ENCODE measurements at places on chromosomes 1 and 21.

DNA sequence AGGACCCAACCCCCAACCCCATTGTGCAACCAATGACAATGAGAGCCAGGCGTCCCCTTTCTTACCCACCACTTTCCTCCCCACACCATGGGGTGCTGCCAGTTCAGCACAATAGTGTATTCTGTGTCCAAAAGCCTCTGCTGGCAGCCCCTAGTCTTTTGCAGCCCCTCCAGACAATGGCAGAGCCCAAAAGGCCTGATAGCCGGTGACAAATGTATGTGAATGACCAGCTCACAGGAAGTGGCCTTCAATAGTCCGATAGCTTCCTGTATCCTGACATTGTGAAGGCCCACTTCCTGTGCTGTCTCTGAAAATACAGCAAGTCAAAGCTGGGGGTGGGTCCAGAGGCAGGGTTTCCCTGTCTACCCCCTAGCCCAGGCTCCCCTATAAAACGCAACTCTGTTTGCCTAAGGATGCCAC lies 16.6 kb downstream of the SMIM12 start:
- DNase-seq: no peak

DNA sequence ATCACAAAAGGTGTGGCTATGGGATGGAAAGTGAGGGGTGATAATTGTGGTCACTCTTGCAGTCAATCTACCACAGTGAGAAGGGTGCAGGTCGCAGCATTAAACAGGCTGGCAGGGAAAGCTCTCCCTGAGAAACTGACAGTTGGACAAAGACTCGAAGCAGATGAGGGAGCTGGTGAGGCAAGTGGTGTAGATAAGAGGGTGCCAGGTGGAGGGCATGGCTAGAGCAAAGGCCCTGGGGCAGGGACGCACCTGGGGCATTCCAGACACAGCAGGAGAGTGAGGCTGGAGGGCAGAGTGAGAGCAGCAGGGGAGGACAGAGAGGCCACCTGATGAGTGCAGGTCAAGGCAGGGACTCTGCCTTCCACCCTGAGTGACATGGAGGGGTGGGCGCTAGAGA lies 264.8 kb downstream of the PRDM2 start:
- DNase-seq: no peak

- no peak for DNase-seq
Measured at GRCh38 chr1:180907313-180908055, 5.2 kb upstream of the KIAA1614 start.

DNA sequence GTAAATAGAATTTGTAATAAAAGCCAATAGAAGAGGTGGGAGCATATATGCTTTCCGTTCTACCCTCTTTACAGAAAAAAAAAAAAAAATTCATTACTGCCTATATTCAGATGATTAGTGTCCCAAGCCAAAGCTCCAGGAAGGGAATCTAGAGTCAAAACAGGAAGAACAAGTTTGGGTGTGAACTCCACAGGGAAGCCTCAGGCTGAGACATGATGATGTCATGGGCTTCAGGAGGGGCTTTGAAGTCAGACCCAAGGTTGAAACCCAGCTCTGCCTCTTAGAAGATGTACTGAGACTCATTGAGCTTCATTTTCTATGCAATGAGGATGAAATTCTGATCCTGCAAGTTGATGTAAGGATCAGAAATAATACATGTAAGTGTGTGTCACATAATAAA lies 250.0 kb upstream of the ADGRL2 start:
- no peak for DNase-seq

DNA sequence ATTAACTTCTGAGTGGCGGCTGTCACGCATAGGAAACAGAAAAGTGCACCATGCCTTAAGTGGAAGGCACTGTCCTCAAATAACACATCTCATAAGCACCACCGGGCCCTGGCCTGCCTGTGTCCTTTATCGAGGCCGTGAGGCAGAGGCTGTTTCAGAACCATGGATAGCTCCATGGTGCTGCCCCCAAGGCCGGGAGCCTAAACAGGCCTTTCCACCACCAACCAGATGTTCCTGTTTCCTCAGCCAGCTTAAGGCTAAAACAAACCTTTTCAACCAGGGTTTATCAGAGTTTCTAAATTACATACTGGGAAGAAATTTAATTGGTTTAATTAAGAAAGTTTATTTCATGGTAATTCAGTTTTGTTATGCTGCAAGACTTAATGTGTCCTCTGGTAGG lies 114.4 kb downstream of the DMRTA2 start:
- DNase-seq: no peak

DNA sequence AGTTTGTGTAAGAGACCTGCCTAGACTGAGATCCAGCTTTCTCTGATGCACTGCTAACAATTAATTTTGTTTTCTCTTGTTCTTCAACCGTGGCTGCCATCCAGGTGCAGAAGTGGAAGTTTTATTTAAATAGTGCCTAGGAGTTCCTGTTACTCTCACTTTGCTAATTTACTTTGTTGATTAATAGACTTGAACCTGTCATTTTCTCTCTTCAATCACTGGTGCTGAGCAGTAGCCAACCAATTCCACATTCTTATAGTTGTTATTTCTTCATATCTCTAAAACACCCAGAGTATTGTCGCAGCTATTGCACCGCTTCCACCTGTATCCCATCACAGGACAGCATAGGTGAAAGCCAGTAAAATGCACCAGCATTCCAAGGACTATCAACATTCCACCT lies 157.2 kb downstream of the PDE4B start:
- no peak for DNase-seq

GRCh38 chr1:36971852-36972618 lies 62.3 kb downstream of the GRIK3 start:
- no peak for DNase-seq

- no peak for DNase-seq
Measured at GRCh38 chr1:222833356-222833876, 18.6 kb downstream of the DISP1 start.

GRCh38 chr1:213984387-213985208 lies 3.2 kb upstream of the PROX1 start:
- DNase-seq: no peak

DNA sequence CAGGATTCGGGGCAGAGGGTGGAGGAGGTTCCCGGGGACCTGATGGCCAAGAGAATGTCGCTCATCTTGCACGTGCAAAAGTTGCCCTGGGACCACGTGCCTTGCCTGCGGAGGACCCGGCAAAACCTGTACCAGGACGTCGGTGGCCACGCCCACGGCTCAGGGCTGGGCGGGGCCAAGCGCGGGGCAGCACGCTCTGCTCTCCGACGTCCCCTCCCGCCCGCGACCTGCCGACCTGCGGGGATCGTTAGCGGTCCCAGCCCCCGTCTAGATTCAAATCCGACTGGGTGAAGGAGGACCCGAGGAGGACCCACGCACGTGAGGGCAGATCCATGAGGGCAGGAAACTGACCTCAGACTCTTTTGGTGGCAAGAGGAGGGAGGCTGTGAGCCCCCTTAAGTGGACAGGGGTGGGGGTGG lies at the start of gene C1orf167:
C1orf167 (plus strand) TSS at position 206 of the 419 bp plus-strand sequence. CDS start 2,208 bp downstream, outside the sequence.
- no peak for DNase-seq

DNA sequence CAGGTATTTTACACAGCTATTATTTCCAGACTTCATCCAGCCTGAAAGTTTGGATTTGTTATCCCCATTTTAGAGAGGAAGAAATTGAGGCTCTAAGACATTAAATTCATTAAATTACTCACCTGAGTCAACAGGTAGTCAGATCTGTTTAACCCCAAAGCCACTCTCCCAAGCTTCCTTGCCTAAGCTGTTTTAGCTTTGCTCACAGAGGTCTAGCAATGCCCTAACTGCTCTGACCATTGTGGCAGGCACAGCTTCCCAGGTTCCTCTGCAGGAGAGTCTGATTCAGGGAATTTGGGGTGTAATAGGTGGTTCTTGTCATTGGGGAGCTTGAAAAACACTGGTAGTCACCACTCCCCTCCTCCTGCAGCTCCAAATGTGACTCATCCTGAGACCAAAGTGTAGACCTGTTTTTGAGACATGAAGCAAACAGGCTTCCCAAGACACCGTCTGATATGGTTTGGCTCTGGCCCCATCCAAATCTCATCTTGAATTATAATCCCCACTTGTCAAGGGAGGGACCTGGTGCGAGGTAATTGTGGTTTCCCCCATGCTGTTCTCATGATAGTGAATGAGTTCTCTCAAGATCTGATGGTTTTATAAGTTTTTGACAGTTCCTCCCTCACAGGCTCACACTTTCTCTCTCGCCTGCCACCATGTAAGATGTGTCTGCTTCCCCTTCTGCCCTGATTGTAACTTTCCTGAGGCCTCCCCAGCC lies 142.8 kb upstream of the DNAH14 start:
- no peak for DNase-seq

- DNase-seq: peak; percentile 19
Measured at GRCh38 chr1:119675349-119676345, 27.6 kb upstream of the ZNF697 start.

- DNase-seq: peak; percentile 73
Measured at GRCh38 chr1:159945483-159946241, at the start of gene IGSF9. IGSF9 (minus strand) TSS chr1:159945613; CDS start chr1:159943454, 2,159 bp downstream.

- DNase-seq: no peak
Measured at GRCh38 chr1:18564676-18565075, 66.0 kb upstream of the PAX7 start.

- peak; percentile 84 for DNase-seq
Measured at GRCh38 chr1:205286335-205286950, 35.1 kb downstream of the NUAK2 start.

GRCh38 chr21:39185157-39185556 lies 1.9 kb upstream of the PSMG1 start:
- DNase-seq: no peak

- peak; percentile 32 for DNase-seq
Measured at GRCh38 chr1:19411612-19412011, 73.7 kb downstream of the CAPZB start.

DNA sequence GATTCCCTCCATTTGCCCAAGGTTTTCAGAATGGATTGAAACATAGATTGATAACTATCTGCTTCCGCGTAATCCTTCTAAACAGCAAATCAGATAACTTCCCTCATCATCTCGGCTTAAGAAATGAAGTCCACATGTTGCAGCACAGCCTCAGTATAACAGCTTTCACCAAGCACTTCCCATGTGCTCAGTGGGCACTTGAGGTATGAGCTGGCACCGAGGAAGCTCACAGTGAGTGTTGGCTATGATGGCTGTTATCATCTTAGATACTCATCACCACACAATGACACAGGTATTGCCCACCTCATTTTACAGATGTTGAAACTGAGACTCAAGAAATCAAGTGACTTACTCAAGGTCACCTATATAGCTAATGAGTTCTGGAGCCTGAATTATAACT lies 43.2 kb downstream of the RCSD1 start:
- no peak for DNase-seq

GRCh38 chr1:94721240-94721639 lies 98.9 kb upstream of the SLC44A3 start:
- DNase-seq: peak; percentile 41

DNA sequence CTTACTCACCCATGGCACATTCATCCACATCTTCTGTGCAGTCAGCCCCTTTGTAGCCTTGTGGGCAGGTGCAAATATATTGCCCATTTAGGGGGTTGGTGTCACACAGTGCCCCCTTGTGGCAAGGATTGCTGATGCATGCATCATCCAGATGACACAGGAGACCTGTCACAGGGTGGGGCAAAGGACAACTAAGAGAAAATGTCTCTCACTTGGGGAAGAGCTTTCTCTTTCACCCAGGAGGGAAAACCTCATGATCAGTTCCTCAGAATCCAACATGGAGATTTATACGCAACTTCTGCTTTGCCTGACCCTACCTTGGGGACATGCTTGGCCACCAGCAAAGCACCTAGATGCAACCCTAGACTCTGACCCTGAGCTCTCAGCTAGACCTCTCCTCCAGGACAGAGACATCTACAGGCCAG lies 71.8 kb upstream of the ADAM30 start:
- peak; percentile 20 for DNase-seq

- no peak for DNase-seq
Measured at GRCh38 chr21:25330266-25330665, 277.0 kb downstream of the MRPL39 start.

GRCh38 chr1:225930566-225930965 lies 6.5 kb upstream of the PYCR2 start:
- DNase-seq: no peak

DNA sequence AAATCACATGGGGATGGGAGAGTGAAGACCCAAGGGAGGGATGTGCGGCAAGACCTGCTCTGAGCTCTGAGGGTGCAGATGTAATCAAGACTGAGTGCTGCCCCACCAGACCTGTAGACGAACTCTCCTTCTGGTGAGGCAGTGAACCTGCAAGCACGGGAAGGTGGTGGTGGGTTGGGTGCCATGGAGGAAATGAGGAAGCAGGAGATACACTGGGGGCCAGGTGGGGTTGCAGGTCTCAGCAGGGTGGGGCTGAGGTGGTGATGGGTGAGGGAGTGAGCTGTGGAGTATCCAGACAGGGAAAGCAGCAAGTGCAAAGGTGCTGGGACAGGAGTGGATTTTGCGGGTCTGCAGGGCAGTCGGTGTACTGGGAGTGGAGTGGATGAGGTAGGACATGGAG lies 102.3 kb downstream of the KCNJ15 start:
- no peak for DNase-seq

DNA sequence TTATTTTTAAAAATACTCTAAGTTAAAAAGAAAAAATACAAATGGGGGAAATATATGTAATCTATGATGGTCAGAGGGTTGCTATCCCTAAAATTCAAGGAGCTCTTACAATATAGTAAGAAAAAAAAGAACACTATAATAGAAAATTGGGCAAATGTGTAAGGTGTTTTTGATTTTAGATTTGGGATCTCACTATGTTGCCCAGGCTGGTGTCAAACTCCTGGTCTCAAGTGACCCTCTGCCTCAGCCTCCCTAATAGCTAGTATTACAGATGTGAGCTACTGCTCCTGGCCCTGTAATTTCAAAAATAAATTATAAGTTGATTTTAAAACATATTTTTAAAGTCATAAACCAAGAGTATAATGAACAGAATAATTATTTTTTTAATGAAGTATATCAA lies 45.9 kb downstream of the CDC42BPA start:
- DNase-seq: no peak

- no peak for DNase-seq
Measured at GRCh38 chr1:99069146-99069545, 64.5 kb upstream of the PLPPR5 start.

DNA sequence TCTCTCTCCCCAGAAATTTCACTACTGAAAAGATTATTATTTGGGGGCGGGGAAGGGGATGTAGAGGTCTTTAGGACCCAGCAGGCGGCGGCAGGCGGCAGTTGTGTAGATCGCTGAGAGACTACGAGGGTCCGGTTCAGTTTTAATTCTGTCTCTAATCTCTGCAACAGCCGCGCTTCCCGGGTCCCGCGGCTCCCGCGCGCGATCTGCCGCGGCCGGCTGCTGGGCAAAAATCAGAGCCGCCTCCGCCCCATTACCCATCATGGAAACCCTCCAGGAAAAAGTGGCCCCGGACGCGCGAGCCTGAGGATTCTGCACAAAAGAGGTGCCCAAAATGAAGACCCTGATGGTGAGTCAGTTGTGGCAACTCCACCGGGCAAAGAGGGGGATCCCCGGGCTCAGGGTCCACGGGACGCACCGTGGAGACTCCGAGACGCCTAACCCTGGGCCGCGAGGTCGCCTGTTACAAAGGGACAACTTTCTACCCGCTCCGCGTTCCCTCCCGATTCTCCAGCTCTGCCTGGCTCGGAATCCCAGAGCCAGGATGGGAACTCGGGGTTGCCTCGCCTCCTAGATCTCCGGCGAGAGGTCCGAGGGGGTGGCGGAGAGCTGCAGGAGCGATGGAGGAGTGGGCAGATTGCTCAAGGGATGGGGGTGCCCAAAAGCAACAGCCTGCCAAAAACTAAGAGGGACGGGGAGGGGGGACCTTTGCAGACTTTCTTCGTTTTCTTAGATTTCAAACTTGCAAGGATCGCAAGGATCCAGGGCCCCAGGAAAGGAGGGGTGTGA lies at the start of gene ST6GALNAC5:
ST6GALNAC5 (plus strand) TSS at position 139 of the 789 bp plus-strand sequence.
- no peak for DNase-seq

- no peak for DNase-seq
Measured at GRCh38 chr21:35202431-35202830, 153.3 kb upstream of the RUNX1 start.
